ENCODE measurements at places on chromosomes 7 and 10.

- no peak for DNase-seq
Measured at GRCh38 chr7:94907026-94907810, at the start of gene PPP1R9A. Gene PPP1R9A (plus strand): TSS chr7:94907594. CDS start chr7:94910114, 2,520 bp downstream.

DNA sequence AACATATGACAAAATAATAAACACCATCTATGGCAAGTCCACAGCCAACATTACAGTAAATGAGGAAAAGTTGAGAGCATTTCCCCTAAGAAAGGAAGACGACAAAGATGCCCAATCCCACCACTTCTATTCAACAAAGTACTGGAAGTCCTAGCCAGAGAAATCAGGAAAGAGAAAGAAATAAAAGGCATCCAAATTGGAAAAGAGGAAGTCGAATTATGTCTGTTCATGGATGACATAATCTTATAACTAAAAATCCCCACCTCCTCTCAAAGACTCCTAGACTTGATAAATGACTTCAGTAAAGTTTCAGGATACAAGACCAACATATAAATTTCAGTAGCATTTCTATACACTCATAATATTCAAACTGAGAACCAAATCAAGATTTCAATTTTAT, 288.5 kb upstream of the POT1 start:
- no peak for DNase-seq

DNA sequence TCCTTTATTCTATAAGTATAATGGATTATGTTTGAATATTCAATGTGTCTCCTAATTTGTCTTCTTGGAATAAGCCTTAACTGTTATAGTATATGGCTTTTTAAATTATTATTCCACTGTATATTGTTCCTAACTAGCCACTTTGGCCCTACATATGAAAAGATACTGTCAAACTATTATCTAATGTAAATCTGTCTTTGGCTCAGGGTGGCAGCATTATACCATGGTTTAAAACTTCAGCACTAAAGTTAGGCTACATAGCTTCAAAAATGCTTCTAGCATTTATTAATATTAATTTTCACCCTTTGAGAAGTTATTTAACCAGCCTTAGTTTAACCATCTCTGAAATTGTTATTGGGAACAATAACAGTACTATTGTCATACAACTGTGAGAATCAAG, 543.1 kb upstream of the MBL2 start:
- no peak for DNase-seq

DNA sequence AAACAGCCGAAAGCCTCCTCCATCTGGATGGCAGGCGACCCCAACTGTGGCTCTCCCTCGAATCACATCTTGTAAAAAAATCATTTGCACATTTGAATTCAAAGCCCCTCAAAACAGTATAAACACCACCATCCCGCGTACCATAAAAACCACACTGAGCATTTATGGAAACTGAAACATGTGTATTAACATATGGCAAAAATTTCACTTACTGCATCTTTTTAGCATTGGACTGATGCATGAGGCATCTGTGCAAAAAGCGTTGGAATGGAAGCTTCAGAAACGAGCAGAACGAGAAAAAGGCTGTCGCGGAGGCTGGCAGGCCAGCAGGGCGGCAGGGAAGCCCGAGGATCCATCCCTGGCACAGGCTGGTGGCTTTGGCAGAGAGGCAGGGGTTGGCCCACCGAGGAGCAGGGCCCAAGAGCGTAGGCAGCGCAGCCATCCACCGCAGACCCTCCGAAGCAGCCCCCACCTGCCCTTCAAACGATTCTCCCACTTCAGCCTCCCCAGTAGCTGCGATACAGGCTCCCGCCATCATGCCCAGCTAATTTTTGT, 39.3 kb upstream of the CUX1 start:
- DNase-seq = no peak

- DNase-seq = no peak
Measured at GRCh38 chr7:683526-684205, 42.8 kb upstream of the DNAAF5 start.

DNA sequence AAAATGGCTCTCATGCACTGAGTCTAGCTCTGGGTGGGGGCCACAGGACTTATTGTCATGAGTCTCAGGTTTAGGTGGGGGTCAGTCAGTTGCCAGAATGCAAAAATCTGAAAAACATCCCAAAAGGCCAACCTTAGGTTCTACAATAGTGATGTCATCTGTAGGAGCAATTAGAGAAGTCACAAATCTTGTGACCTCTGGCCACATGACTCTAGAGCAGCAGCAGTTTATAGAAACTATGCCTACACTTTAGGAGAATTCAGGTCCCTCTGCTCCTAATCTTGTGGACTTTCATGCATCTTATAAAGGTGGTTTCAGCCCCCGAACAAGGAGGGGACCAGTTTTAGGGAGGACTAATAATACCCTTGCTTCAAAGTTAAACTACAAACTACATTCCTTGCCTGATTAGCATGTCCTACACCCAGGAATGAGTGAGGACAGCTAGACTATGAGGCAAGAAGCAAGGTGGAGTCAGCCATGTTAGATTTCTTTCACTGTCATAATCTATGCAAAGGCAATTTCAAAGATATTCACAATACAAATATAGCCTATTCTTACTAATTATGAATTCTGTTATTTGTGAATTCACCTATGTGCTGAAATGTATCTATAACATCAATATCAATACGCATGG, 123.5 kb upstream of the ADCY1 start:
- DNase-seq = no peak

DNA sequence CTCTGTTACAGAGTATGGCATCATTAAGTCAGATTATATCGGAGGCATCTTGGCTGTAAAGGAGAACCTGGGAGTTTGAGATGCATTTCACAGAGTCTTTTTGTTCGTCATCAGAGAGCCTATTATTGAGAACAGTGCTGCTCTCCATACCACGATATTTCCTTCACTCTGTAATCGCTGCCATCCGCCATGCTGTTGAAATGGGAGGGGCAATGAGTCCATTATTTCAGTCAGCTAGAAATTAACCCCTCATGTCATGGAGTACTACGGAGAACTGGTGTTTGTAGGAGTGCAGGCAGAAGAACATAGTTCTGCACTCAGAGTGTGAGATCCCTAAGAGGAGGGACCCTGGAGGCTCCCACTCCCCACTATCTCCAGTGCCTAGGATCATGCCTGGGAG, 59.2 kb downstream of the SLC16A12 start:
- no peak for DNase-seq

GRCh38 chr10:4807761-4808507, 18.1 kb upstream of the AKR1E2 start:
- DNase-seq = no peak

GRCh38 chr7:1978656-1979590, 253.8 kb downstream of the MAD1L1 start:
- DNase-seq = no peak

GRCh38 chr7:70657571-70657970, 474.4 kb upstream of the GALNT17 start:
- no peak for DNase-seq

DNA sequence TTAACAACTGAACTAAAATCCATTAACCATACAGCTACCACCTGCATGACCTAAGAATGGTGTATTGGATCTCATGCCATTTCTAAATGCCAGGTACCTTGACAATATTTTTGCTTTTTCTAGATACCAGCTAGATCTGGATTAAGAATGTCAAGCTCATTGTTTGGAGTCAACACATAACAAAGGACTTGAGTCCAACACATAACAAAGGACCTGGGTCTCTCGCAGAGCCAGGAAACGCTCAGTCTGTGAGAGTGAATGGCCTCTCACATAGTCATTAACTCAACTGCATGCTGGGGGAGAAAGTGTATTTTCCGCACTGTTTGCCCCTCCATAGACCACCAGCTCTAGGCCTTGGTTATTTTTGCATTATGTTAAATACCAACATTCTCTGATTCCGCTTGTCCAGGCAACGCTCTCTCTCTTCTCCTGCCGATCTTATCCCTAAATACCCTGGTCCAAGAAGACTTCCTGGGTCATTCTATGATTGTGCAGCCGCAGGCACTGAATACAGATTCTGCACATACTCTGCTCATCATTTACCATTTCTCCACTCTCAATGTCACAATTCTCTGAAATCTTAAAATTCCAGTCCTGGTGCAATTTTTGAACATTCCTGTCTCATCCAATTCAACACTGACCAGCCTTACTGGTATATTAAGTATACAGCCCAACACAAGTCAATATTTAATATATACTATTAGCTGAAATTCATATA, 31.2 kb downstream of the ITIH5 start:
- no peak for DNase-seq

DNA sequence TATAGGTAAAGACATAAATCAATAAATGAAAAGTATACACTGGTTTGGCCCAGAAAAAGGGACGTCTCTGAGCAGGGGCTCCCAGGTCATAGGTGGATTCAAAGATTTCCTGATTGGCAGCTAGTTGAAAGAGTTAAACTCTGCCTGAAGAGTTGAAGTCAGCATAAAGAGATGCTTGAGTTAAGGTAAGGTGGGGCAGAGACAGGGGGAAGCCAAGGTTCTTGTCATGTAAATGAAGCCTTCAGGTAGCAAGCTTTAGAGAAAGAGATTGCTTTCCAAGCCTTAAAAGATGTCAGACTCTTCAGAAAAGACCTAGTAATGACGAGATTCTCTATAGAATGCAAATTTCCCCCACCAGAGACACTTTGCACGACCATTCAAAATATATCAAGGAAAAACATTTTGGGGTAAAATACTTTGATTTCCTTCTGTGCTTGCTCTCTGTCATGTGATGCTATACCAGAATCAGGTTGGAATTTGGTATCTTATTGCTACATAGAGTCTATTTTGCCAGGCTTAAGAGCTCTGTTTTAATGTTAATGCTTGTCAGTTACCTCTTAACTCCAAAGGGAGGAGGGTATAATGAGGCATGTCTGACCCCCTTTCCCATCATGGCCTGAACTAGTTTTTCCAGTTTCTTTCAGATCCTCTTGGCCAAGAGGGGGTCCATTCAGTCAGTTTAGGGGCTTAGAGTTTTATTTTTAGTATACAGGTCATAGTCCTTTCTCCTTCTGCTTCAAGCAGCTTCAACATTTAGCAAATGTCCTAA, 429.6 kb downstream of the ADRA2A start:
- no peak for DNase-seq

GRCh38 chr7:149097088-149097487, 6.6 kb upstream of the ZNF786 start:
- DNase-seq = no peak

- no peak for DNase-seq
Measured at GRCh38 chr7:140640060-140640637, 464 bp downstream of the DENND2A start.

DNA sequence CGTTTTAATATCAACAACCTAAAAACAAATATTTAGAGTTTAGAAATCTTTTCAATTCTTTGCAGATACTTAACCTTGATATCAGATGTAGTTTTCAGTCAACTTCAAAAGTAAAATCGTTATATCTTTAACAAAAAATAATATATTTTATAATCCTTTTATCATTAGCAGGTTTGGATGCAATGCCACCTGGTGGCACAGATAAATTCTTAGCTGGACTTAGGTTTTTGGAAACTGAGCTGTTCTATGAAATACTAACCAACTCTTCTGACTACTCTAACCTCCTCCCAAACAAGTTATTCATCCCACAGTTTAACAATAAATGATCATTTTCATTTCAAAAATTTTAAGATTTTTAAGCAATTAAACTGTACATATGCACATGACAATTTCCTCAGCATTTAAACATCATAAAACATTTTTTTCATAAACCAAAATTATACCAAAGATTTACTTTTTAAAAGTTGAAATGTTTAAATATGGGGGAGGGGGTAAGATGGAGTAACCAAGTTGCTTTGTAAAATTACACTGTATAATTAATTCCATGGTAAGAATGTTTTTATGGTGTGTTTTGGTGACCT, 56.9 kb downstream of the HIBADH start:
- DNase-seq = no peak

DNA sequence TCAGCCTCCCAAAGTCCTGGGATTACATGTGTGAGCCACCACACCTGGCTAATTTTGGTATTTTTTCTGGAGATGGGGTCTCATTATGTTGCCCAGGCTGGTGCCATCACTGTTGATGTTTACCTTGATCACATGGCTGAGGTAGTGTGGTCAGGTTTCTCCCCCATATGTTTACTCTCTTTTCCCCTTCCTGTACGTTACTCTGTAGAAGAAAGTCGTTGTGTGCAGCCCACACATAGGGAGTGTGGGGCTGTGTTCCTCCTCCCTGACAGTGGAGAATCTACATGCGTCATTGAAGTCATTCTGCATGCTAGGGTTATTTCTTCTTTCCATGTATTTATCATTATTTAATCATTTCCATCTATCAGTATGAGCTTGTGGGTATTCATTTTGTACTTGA, 16.3 kb upstream of the ORAI2 start:
- DNase-seq = no peak
